Tongue (tissue), 3 donors: ENCODE measurements at places on chromosomes 7 and 10. TPM values are rescaled to one million over a fixed set of nuclear protein-coding genes. Genes with fewer than 3 reads are reported as not detected.

DNA sequence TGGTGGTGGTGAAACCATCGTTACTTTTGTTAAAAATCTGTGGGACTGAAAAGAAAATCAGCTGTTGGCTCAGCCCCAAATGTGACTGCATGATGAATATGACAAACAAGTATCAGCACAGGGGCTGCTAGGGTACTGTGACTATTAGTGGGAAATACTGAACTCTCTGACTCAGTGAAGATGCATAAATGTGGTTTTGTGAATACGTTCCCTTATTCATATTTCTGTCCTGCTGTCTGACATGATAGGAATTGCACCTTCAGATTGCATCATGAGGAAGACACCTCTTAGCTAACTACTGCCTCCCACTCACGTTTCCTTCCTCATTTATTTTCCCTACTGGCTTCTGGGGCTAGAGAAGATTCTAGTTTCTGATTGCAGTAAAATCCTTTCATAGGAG lies 1.4 kb downstream of the CLEC5A start:
- no peak for DNase-seq

DNA sequence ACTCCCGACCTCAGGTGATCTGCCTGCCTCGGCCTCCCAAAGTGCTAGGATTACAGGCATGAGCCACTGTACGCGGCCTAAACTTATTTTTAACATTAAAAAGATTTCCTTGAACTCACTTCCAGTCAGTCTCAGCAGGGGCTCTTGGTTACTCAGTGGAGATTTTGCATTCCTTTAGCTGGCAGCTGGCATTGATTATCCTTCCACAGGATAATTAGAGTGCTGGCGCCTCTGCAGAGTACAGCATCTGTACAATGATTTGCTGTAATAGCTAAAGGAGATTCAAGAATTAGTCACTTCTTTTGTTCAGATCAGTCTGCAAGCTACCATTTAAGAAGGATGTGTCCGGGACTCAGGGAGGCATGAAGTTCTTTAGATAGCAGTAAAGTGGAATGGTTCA lies 125.0 kb upstream of the NPY start:
- DNase-seq: no peak

DNA sequence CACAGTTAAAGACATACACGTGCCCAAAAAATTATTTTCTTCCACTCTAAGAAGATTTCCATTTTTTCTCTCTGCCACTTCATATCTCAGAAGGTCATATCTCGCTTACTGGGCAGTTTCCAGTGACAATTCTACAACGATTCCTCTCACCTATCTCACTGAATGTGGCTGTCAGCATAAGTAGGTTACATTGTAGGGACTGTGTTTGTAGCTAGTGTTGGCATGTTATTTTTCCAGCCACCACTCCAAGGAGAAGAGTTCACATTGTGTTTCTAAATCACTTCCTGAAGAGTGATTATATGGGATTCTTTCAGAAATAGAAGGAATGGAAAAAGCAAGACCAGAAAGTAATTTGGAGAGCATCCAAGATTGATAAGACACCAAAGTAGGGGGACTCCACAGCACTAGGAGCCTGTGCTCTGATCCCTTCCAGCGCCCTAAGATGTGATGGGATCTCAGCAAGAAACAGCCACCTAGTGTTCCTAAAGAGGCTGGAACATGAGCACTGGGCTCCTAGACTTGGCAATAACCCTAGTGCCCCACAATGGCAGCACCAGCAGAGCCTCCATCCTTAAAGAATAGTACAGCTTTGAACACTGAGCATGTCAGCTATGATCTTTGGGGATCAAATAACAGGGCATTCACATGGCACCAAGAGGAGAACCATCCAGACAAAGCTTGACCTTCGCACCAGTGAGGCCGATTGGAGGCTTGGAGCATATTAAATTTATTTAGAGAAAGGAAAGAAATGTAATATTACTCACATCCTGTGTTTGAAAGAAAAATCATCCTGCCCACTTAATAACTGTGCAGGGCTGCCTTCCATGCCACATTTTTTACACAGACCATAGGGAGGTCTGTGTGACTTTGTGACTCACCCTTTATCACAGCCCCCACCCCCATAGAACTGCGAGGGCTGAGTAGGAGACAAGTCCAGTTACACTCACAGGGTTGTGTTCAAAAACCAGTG lies 51.8 kb downstream of the CAV1 start:
- no peak for DNase-seq

DNA sequence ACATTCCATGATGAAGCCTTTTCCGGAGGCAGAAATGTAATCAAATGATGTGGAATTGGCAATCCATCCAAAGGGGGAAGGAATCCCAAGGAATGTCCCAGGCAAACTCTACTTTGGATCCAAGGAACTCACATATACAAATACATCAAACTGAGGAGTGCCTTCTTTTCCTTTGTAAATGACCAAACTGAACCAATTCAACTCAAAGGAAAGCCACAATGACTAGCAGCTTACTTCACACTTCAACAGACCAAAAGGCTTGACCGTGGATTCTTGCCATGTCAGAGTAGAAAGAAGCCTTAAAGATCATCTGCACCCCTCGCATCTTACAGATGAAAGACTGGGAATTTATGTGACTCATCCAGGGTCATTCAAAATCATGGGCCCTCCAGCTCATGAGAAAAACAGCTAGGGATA lies 79.7 kb upstream of the MACROH2A2 start:
- DNase-seq: no peak

The SPDYE2 gene
- total RNA-seq: not detected

The TMEM213 gene
- 0.51 TPM for total RNA-seq

The GPR26 gene
- total RNA-seq: 0.10 TPM
